Activated CD8-positive, alpha-beta memory T cell treated with anti-CD3 and anti-CD28 coated beads for 48 hours (primary cell): ENCODE measurements at places on chromosomes 6 and 20.

GRCh38 chr6:157800420-157801237 is 22.4 kb upstream of the SNX9 start:
- no peak for DNase-seq

GRCh38 chr6:89596484-89596883 is 42.1 kb downstream of the LYRM2 start:
- no peak for DNase-seq

DNA sequence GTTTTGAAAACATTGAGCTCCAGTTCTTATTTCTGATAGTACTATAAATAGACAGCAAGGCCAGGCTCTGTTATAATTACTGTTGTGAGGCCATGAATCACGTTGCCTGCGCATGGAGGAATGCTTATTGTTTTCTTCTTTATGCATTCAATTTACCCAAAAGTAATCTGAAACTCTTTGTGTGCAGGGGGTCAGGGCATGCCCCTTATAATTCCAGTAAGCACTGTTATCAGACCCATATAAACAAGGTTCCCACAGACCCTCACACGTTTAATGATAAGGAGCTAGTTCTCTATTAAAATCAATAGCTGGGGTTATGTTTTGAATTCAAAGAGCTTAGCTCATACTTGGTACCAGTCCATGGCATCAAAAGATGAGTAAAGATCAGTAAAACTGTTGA is 174.8 kb upstream of the ARG1 start:
- DNase-seq = no peak

- DNase-seq = no peak
Measured at GRCh38 chr6:5809450-5809849, 197.3 kb downstream of the NRN1 start.

DNA sequence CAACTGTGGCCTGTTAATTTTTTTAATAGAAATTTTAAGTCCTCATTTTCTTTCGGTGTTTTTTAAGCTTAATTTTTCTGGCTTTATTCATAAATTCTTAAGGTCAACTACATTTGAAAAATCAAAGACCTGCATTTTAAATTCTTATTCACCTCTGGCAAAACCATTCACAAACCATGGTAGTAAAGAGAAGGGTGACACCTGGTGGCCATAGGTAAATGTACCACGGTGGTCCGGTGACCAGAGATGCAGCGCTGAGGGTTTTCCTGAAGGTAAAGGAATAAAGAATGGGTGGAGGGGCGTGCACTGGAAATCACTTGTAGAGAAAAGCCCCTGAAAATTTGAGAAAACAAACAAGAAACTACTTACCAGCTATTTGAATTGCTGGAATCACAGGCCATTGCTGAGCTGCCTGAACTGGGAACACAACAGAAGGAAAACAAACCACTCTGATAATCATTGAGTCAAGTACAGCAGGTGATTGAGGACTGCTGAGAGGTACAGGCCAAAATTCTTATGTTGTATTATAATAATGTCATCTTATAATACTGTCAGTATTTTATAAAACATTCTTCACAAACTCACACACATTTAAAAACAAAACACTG is 10.1 kb downstream of the HFE start:
- no peak for DNase-seq

DNA sequence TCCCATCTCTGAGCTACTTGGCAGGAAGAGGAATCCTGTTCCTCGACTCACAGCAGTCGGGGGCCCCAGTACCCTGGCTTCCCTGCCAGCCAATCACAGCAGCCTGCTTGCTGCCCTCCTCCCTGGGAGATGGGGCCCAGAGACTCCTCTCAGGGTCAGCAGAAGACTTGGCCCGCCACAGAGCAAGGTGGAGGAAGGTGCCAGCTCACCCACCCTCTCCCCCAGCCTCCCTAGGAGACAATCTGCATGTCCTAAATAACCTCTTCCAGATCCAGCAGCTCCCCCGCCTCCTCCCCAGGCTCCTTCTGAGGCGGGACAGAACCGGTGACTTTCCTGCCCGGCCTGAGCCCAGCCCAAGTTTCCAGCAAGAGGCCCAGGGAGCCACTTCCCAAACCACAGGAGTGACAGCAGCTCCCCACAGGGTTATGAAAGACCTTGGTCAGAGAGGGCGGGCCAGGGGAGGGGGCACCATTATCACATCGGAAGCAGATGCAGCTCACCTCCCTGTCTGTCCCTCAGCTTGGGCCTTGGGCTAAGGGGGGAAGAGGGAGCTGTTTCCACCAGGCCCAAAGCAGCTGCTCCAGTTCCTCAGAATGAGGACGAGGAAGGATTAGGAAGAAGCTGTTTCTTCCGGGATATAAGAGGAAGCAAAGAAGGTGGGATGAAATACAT is 2.3 kb downstream of the CCND3 start:
- DNase-seq = no peak

GRCh38 chr6:14751645-14752175 is 494.2 kb upstream of the JARID2 start:
- DNase-seq = no peak

GRCh38 chr6:97771372-97771771 is 488.4 kb upstream of the MMS22L start:
- DNase-seq = no peak

GRCh38 chr6:160131636-160132296 is 10.2 kb downstream of the SLC22A1 start:
- DNase-seq = no peak

DNA sequence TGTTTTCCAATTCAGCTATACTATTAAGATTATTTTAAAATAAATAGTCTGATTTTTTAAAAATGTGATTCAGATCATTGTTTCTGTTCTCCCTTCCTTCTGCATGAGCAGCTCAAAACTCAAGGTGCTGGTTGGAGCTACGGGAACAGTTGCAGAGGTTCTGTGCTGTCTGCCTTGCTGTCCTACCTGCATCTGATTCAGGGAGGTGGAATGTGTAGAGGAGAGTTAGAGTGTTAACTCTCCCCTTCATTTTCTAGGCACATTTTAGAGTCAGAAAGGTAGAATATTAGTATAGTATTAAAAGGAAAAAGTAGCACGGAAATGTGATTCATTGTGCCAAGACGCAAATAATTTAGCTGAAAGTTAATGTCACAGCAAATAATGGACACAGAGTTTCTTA is 188.1 kb upstream of the SLC35B3 start:
- no peak for DNase-seq

DNA sequence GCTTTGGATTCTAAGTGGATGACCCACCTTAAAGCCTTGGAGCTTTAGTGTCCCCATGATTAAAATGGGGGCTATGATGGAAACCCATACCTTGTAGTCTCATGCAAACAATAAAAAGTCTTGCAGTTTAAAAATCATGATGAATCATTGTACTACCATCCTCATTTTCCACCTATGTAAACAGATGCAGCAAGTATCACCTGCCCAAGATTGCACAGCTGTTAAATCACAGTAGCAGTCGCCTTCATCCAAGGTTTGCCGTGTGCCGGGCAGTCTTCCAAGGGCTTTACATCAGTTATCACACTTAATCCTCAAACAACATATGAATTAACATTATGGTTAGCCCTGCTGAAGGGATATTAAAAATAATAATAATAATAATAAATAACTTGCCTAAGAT is 210.3 kb downstream of the FOXA2 start:
- no peak for DNase-seq

DNA sequence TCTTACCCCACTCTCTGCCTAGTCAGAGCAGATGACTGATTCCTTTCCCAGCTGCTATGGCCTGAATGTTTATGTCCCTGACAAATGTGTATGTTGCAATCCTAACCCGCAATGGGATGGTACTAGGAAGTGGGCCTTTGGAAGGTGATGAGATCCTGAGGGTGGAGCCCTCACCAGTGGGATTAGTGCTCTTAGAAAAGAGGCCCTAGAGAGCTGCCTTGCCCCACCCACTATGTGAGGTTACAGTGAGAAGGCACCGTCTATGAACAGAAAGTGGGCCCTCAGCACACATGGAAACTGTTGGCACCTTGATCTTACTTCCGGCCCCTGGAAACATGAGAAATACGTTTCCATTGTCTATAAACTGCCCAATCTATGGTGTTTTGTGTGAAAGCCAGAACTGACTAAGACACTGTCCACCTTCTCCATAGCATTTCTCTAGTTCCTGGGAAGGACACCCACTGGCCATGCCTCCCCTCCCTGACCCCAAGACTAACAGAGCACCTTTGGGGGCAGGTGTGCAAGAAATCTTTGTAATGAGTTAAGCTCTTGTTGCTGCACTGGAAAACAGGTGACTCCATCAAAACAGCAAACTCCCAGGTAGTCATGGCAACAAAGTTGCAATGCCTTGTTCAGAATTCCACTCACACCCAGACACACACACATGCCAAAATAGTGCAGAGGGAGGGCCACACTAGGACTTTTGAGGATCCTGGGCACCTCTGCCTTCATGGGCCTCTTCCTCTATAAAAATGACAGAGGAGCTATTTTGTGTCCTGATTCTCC is 16.2 kb downstream of the GABRR2 start:
- no peak for DNase-seq

DNA sequence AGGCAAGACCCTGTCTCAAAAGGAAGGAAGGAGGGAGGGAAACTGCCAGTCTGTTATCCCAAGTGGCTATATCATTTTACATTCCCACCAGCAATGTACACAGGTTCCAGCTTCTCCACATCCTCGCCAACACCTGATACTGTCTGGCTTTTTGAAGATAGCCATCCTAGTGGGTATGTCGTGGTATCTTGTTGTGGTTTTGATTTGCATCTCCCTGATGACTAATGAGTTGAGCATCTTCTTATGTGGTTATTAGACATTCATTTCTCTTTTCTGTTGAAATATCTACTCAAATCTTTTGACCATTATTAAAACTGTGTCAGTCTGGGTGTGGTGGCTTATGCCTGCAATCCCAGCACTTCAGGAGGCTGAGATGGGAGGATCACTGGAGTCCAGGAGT is 47.9 kb upstream of the ARID1B start:
- DNase-seq = no peak

GRCh38 chr6:28802417-28803336 is 121.1 kb downstream of the TRIM27 start:
- DNase-seq = no peak

GRCh38 chr6:12504325-12504966 is 212.1 kb upstream of the PHACTR1 start:
- no peak for DNase-seq

- DNase-seq = no peak
Measured at GRCh38 chr6:162773996-162774395, 46.2 kb downstream of the PACRG start.

DNA sequence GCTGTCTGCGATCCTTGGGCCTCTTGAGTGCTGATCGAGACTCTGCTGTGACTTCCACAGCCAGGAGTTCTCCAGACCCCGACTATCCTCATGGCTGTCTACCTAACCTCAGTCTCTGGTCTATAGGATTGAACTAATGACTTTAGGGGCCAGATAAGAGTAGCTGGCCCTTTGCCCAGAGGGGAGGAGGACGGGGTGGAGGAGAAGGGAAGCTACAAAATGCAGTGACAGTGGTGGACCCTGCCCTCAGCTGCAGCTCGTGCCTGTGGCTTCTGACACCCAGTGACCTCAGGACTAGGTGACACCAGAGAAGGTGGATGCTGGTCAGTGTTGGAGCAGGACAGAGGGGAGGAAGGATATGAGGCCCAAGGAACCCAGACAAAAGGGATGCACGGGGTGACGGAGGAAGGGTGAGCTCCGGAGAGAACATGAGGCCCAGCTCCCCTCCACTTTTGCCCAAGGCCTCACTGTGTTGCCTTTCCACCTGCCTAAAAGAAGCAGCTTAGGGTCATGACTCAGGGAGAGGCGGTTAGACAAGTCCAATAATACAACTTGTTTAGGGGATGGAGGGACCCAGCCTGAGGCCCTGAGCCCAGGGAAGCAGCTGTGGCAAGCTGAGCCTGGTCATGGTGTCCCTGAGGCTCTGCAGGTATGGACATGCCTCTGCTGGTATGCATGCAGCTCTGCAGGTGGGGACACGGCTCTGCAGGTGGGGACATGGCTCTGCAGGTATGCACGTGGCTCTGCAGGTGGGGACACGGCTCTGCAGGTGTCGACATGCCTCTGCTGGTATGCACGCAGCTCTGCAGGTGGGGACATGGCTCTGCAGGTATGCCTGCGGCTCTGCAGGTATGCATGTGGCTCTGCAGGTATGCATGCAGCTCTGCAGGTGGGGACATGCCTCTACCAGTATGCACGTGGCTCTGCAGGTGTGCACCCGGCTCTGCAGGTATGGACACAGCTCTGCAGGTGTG is 67.7 kb downstream of the SYNJ2 start:
- DNase-seq = no peak

DNA sequence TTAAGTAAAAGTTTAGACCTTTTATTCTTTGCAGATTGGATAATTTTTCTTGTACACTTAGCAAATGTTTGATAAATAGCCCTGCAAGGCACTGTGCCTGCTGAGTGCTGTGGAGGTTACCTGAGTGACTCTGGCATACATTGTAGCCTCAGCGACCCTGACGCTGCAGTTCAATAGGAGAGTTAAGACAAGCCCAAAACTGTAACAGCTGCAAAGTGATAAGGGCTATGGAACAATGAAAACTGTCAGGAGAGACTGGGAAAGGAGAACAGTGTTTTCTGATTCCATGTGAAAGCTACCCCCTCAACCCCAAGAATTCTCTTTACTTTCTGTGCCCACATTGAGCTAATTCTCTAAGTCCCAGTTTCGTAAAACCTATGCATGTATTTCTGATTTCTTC is 22.2 kb downstream of the HIVEP1 start:
- no peak for DNase-seq

DNA sequence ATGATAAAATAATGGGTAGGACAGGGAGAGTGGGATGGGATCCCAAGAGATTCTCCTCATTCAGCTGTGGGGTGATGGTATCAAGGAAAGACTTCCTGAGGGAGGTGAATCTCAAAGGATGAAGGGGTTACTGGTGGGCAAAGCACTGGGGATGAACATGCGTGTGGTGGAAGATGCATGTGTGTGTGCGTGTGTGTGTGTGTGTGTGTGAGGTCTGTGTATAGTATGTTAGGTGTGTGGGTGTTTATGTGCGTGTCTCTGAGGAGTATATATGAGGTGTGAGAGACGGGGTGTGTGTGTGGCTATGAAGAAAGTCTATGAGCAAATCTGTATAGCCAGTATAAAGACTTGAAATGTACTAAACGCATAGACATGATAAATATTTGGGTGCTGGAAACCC is 220.0 kb upstream of the MYLIP start:
- DNase-seq = no peak

GRCh38 chr6:29399525-29399924 is 4.1 kb downstream of the OR12D2 start:
- no peak for DNase-seq

- no peak for DNase-seq
Measured at GRCh38 chr6:149347067-149347466, 29.6 kb downstream of the TAB2 start.

DNA sequence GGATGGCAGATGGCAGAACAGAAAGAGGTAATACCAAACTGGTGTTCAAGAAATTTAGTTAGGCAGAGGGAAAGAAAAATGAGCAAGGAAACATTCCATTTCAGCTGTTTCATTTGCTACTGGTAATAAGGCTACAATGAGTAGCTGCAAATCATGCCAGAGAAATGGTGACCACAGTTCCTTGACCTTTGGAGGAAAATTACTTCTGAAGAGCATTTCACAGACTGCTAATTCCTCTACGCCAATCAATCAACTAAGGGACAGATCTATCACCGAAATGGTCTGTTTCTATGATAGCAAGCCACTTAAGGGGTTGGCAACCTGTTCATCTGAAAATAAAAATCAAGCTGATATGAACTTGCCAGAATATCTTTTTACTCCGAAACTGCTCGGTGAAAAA is 119.5 kb downstream of the PTPRK start:
- no peak for DNase-seq
